Activated naive CD8-positive, alpha-beta T cell treated with anti-CD3 and anti-CD28 coated beads, Interleukin-2, amount 50 U/mL, for 16 hours (primary cell): ENCODE measurements at places on chromosomes 7 and 10.

DNA sequence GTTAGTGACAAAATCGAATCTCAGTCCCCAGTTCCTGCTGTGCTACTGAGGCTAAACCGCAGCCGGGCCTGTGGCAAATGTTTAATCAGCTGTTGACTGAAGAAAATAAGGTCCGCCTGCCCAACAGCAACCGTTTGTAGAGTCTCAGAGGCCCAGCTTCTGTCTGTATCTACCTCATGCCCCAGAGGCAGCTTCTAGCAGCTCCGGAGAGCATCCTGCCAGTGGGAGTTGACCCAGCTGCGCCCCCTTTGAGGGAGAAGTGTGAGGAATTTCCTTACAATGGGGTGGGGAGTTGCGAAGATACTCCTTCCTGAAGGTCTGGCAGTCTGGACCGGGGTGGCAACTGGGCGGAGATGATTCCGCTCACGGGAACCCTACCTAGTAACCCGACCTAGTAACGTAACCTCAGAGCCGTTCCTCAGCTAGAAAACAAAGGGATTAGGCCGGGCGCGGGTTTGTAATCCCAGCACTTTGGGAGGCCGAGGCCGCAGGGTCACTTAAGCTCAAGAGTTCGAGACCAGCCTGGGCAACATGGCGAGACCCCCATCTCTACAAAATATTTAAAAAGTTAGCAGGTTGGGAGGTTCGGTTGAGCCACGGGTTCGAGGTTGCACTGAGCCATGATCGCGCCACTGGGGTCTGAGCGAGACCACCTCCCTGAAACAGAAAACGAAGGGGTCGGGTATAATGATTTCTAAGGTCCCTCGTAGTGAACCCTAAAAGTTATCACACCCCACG is 846 bp upstream of the ZNF775 start:
- DNase-seq, result no peak

- no peak for DNase-seq
Observed at GRCh38 chr10:133110133-133110532, 22.4 kb downstream of the ADGRA1 start.

DNA sequence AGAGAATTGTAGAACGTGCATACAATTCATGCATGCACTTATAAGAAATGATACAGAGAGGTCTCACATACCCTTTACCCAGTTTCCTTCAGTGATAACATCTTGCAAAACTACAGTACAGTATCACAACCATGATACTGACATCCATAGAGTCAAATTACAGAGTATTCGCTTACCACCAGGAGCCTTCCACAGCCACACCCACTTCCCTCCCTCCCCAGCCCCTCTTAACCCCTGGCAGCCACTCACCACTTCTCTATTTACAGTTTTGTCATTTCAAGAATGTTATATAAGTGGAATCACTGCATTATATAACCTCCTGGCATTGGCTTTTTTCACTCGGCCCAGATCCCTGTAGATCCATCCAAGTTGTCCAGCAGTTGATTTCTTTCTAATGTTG is 143.8 kb downstream of the ZNF248 start:
- DNase-seq, result no peak

GRCh38 chr10:127874671-127875448 is 17.9 kb downstream of the CLRN3 start:
- DNase-seq, result no peak

GRCh38 chr7:92641921-92642511 is 51.8 kb upstream of the FAM133B start:
- no peak for DNase-seq

- DNase-seq, result no peak
Observed at GRCh38 chr10:98339799-98340198, 71.8 kb upstream of the LOXL4 start.

DNA sequence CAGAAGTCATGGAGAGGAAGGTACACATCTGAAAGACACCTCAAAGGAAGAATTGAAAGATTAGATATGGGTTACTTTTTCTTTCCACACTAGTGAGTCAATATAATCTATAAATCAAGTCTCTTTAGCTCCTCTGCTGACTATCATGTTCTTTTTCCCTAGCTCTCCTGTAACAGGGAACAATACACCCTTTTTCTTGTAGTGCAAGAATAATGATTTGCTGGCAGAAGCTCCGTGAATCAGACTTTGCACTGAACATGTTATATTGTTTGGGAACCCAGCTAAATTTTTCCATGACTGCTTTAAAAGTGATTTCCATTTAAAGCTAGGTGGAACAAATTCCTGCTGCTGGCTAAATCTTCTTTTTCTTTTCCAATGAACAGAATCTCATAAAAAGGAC is 756.6 kb upstream of the C7orf33 start:
- DNase-seq, result no peak

GRCh38 chr10:80497187-80498077 is 40.3 kb upstream of the SH2D4B start:
- no peak for DNase-seq

DNA sequence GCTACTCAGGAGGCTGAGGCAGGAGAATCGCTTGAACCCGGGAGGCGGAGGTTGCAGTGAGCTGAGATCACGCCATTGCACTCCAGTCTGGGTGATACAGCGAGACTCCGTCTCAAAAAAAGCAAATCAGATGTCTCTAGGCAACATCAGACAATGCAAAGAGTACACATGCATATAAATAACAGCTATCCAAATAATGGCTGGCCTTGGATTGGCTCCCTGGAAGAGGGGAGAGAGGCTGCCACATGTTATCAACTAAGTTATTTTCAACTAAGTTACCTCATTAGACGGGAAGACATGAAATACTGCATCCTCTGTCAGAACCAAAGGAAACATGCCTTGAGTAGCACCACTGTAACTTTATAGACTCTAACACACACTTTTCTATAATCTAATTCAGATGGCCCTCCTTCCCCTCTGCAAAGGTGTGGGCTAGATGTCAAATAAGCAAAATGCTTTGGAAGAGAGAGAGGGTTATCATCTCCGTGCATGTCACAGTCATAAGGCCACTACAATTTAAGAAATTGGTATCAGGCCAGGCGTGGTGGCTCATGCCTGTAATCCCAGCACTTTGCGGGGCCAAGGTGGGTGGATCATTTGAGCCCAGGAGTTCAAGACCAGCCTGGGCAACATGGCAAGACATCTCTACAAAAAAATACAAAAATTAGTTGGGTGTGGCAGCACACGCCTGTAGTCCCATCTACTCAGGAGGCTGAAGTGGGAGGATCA is 22.5 kb upstream of the SPOCK2 start:
- no peak for DNase-seq

DNA sequence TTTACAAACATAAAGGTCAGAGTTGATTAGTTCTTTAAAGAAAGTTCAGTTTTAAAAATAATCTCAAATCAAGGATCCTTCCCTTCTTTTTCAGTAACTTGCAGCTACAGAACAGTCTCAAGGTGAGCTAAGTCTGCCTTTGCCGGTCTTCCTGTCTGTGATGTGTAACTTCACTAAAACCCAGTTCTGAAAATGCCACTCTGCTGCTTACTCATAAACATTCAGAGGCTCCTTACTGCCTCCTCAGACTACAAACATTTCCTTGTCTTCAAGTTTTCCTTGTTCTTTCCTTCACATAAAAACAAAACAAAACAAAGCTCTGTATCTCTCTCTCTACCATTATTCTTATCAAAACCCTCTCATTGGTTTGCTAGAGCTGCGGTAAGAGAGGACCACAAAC is 128.7 kb downstream of the ETV1 start:
- DNase-seq, result no peak

- no peak for DNase-seq
Observed at GRCh38 chr7:124152859-124153692, 120.2 kb upstream of the TMEM229A start.

GRCh38 chr7:84589012-84589411 is 394.4 kb upstream of the SEMA3A start:
- DNase-seq, result no peak

DNA sequence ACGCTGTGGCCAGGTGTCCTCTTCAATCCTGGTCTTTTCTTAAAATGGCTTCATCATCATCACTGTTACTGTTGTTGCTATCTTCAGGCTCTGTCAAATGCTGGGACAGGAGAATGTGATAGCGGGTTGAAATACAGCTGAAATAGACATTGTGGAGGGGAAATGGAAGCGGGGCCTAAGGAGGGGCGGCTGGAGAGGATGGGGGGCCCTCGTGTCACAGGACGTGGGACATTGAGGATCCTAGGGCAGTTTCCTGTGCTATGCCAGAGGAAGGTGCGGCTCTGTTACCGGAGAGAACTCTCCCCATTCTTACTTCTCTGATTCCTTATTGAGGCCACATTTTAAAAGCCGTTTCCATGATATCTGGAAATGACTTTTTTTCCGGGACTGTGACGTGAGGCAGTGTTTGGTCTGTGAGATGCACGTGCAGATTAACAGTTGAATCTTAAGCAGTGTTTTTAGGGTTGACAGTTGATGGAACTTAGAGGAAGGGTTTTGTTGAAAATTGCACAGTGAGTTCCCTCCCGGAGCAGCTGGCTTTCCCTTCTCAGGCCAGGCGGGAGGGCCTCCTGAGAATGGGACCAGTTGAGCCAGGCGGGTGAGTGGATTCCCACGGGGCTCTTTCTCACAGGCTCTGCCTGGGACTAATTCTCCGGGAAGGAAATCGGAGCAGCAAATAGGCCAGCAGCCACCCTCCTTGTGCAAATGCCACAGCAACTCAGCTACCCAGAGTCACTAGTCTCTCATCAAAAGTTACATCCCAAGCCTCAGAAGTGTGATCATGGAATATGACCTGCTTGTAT is 125.2 kb downstream of the TACC2 start:
- DNase-seq, result no peak

- no peak for DNase-seq
Observed at GRCh38 chr7:117963264-117964197, 90.3 kb upstream of the CTTNBP2 start.

DNA sequence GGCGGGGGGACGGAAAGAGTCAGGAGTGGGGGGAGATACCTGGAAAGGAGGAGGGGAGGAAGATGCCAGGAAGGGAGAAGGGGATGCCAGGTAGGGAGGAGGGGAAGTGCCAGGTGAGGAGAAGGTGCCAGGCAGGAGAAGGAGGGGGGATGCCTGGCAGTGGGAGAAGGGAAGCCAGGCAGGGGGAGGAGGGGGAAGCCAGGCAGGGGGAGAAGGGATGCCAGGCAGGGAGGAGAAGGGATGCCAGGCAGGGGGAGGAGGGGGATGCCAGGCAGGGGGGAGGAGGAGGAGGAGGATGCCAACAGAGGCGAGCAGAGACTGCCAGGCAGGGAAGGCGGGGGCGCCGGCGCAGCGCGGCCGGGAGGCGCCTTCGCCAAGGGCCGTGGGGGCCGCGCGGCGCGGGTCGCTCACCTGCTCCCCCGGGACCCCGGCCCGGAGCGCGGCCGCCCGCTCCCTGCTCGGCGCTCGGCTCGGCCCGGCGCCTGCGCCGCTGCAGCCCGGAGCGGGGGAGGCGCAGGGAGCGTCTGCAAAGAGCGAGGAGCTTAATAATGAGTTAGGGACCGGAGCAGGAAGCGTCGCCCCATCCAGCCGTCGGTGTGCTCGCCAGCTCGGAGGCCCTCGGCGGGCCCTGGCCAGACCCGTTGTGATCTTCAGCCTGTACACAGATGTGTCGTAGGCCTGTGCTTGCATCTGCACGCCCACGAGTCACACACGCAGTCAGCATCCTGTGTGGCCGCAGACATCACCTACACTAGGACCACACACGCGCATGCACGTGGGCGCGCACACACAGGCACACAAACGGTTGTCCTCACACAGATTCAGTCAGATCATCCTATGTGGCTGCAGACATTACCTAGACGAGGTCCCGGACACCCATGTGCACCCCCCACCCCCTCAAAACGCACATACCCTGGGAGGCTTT is 28.4 kb upstream of the SMARCD3 start:
- peak; percentile 10 for DNase-seq

- DNase-seq, result no peak
Observed at GRCh38 chr7:142894112-142894984, 8.8 kb upstream of the TRPV6 start.

DNA sequence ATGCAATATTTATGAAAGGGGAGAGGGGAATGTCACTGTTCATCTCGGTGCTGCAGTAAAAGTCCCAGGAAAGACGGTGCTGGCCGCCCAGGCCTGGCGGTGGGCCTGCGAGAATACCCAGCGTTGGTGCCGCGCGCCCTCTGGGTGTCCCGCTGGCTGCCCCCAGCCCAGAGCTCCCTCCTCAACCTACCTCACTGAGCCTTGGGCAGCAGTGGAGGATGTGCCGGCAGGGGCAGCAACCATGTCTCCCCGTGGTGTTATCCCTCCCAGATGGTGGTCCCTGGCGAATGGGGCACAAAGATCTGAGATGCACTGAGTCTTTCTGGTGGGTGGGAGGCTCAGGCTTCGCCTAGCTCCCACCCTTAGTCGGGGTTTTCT is 9.5 kb upstream of the TLX1 start:
- no peak for DNase-seq

DNA sequence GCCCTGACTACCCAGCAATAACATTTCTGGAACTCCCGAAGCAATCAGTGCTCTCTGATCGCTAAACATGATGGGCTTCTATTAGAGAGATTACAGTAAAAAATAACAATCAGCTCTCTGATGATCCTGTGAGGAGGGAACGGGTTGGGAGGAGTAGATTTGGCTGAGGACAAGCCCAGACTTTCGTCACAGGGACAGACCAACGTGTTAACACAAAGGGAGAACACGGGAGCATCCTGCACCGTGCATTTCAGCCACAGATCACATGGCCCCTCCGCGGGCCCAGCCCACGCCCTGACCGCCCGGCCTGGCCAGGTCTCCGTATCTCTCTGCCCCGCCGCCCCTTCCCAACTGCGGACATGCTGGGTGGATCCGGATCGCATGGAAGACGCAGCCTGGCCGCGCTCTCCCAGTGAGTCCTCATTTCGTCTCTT is 95.0 kb upstream of the AGBL3 start:
- no peak for DNase-seq

DNA sequence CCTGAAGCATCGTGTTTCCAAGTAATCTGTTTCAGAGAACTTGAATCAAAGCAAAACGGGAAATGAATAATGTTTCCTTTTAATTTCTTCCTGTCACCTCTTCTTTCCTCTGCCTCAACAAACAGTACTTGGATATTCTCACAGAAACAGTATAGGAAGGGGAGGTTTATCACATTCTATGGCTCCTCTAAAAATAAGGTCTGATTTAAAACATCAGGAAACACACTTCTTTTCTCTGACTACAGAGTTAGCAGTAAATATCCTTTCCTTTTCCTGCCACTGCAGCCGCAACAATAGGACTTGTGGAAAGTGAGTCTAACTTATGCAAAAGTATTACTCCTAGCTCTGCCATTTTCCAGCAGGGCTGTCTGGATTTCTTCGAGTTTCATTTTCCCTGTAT is 62.3 kb downstream of the CH25H start:
- no peak for DNase-seq

- DNase-seq, result no peak
Observed at GRCh38 chr7:25857376-25858067, 294.5 kb upstream of the NFE2L3 start.

GRCh38 chr7:106999023-106999422 is 45.5 kb upstream of the PRKAR2B start:
- DNase-seq, result no peak

- no peak for DNase-seq
Observed at GRCh38 chr7:24842449-24843241, 85.4 kb upstream of the GSDME start.
